ENCODE measurements at places on chromosomes 11 and 22. TPM values are rescaled to one million over a fixed set of nuclear protein-coding genes. Genes with fewer than 3 reads are reported as not detected.
A peak's percentile ranks its signal among the peaks of the same experiment; 100 is the strongest.

The ELP4 gene
- 18.5 TPM for total RNA-seq

The PRG3 gene
- not detected for total RNA-seq

The OR51B2 gene
- total RNA-seq: not detected

The FAM111B gene
- 31.0 TPM for total RNA-seq

The C11orf91 gene
- total RNA-seq: not detected

The PGM2L1 gene
- 7.0 TPM for total RNA-seq

The KDELR3 gene
- total RNA-seq: 0.94 TPM

DNA sequence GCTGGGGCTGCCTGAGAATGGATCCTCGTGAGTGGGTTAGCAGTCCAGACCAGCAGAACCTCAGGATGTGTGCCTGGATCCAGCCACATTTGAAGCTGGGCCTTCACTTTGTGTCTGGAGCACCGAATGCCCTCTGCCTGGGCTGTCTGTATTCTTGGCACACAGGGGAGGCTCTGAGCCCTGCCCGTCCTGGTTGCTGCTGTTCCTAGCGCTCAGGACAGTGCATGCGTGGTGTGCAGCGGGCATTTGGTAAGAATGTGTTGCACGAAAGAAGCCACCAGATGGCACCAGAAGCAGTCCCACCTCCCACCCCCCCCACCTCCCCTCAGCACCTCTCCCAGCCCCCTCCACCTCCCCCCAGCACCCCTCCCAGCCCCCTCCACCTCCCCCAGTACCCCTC, 4.1 kb upstream of the MAPK11 start:
- peak; percentile 65 for DNase-seq

- no peak for DNase-seq
These were observed 31.6 kb upstream of the MYH9 start for GRCh38 chr22:36419177-36419911.

GRCh38 chr11:27971171-27971570, 136.8 kb downstream of the KIF18A start:
- no peak for DNase-seq

DNA sequence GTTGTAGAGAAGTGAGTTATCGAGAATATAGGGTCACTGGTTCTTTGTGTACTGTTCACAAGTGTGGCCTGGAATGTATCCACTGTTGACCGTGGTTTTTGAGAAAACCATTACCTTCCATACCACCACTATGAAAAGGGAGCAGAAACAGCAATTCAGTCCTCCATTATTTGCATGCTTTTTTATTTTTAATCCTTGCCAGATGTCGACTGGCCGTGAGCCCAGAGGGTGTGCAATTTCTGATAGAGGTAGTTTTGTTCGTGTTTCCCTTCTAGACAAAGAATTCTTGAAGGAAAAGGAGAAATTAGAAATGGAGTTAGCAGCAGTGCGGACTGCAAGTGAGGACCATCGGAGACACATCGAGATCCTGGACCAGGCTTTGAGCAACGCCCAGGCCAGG, 81.7 kb downstream of the AMOTL1 start:
- DNase-seq: no peak

- no peak for DNase-seq
These were observed 28.8 kb downstream of the TBX1 start for GRCh38 chr22:19789406-19789805.

- no peak for DNase-seq
These were observed 192.5 kb downstream of the DBX1 start for GRCh38 chr11:19967787-19968186.

GRCh38 chr22:45435544-45436139, 22.1 kb downstream of the RIBC2 start:
- DNase-seq: peak; percentile 82

- DNase-seq: no peak
These were observed 32.2 kb upstream of the BID start for GRCh38 chr22:17806437-17806836.

DNA sequence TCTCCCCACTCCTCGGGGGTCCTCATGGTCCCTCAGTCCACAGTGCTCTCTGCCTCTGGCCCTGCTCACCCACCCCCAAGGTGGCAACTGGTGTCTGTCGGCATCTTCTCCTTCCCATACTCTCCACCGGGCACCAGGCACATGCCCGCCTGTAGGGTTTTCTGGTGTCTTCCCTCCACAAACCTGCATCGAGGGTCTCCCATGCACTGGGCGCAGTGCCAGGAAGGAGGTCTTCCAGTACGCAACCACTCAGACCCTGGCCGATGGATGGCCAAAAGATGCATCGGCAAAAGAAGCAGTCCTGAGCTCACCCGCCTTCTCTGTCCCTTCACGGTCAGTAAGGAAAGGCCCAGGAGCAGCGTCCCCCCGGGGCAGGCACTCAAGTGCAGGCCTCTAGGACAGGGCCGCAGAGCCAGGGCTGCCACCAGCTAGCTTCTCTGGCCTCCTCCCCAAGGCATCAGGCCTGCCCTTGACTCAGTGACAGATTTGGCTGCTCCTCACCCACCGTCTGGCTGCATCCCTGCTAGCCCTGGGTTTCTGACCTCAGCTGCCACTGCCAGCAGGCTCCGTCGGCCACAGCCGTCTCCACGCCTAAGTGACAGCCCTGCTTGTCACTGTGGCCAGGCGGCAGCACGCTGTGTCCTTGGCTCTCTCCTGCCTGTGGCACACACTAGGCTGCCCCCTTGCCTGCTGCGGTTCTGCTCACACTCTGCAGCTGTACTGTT, 32.1 kb upstream of the IGSF9B start:
- no peak for DNase-seq

DNA sequence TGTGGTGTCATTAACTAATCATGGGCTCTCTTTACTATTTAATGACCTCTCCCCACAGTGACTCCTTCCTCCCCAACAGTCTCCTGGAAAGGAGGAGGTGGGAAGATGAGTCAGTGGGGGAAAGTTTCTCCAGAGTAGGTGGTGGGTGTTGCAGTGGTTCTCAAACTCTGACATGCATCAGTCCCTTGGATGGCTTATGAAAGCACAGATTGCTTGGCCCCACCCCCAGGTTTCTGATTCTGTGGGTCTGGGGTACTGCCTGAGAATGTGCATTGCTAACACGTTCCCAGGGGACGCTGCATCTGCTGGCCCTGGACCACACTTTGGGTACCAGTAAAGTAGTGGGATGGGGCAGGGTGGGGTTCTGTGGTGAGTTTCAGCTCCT, 9.8 kb downstream of the CD82 start:
- peak; percentile 77 for DNase-seq

Data from activated CD4-positive, alpha-beta memory T cell treated with anti-CD3 and anti-CD28 coated beads for 36 hours (primary cell).